DMS153 (cell line): ENCODE measurements at places on chromosomes 1 and 21.

DNA sequence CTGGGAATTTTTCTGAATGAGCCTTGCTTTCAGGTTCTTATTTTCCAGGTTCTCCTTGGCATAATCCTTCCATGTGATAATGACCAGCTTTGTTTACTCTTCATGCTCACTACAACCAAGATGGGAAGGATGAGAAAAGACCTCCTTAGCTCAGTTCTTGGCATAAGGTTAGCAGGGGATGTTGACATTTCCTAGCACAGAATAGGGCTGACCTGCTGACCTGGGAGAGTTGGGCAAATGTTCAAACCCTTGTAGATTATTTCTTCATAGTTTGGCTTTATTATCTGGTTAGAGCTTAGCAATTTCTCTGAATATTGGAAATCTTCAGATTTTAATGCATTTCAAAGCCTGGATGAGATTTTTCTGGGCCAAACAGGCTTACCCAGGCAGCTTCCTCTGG, 23.6 kb upstream of the SYT6 start:
- no peak for DNase-seq

GRCh38 chr1:184838504-184838951, 83.9 kb upstream of the EDEM3 start:
- no peak for DNase-seq

DNA sequence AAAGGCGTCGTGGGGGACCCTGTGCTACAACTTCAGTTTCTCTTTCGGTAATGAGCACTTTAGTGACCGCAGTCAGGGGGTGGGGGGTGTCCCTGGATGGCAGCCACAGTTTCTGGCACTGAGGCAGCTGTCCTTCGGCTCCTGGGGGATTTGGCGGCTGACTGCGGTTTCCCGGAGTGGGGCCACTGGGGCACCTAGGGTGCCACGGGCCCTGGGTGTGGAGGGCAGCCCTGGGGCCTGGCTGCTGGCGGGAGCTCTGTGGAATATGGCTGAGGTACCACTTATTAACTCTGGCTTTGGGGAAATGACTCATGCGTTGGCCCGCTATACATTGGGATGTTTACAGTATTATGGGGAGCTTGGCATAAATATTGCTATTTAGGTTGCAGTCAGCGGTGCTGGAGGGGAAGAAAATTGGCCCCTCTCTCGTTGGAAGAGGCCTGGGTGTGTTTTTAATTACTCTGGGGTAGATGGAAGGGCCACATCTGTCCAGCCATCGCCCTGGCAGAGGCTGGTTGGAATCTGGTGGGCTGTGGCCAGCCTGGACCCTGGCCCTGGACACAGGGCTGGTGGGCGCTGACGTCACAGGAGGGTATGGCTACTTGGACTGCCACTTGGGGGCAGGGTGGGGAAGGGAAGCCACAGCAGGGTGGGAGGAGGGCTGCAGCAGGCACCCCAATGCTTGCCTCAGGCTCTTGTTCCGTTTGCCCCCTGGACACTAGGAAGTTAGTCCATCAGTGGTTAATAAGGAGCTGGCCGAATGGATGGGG, 2.0 kb downstream of the EPHB2 start:
- DNase-seq = no peak

GRCh38 chr1:14320986-14321385, 277.5 kb upstream of the KAZN start:
- no peak for DNase-seq

DNA sequence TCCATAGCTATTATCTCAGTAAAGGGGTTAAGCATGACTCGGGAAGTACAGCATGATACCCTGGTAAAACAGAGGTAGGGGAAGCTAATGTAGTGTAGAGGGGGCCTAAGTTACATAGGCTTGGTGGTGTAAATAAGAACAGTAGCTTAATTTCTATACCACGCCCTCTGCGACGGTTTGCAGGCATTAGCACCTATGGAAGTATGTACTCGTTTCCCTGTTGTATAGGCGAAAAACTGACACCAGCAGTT, 470 bp upstream of the NAXE start:
- DNase-seq = no peak

DNA sequence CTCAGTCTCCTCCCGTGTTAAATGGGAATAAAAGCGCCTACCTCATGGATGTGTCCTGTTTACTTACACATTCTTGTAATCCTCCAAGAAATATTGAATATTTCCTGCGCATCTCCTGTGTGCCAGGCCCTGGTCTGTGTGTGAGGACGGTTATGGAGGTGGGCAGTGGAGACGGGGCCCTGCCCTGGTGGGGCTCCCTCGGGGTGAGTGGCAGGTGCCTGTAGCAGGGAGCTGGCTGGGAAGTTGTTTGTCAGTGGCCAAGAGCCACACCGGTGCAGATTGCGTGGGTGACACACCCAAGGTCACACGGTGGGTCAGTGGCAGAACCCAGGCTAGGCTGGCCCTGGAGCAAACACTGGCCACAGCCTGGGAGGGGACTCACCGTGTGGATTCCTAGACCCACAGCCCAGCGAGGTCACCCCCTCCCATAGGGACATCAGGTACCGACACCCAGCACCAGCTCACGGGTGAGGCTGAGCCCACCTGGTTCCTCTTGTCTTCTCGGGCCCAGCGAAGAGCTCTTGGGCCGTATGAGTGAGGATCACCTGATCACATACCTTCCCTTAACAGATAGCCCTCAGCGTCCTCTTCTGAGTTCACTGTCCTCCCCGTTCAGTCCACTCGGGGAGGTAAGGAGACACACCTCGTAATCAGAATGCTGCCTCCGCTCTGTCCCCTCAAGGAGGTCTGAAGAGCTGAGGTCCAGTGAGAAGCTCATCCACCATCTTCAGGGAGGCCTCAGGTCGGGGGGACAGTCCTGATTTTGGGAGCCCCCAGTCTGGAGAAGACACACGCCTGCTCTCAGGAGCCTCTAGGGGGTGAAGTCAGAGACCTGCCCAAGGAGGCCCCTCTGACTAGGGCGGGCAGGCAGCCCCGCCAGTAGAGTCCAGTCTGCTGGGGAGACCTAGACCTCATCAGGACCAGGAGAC, 349.6 kb downstream of the MATN1 start:
- DNase-seq = no peak

DNA sequence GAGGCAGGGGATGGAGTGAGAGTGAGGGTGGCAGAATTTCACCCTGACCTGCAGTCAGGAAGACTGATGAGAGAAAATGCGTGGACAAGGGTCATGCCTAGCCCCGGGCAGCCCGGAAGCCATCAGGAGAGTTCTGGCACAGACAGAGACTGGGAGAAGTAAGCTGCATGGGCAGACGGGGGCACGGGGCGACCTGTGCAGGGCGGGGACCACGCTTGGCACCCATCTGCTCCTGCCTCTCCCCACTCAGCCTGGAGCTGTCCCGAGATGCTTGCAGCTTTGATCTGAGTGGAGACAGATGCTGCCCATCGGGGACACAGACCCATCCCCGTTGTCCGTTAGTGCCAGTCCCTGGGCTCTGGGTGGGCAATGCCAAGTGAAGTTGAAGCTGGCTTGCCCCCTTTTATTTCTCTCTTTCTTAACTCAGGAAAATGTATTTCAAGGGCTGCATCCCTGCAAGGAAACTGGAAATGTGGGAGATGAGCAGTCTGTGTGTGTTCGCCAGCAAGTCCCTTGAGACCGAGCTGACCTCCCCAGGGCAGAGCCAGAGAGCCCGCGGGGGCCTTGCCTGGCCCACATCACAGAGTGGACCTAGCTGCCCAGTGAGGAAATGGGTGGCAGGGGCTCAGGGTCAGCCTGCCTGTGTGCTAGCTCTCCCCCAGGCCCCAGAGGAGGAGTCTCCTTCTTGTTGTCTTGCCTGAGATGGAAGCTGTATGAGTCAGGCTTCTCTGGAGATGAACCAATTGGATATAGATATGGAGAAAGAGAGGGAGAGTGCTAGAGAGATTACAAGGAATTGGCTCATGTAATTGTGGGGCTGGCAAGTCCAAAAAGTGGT, 121.3 kb upstream of the C1orf174 start:
- no peak for DNase-seq

- no peak for DNase-seq
These were observed 3.3 kb upstream of the LSM10 start for GRCh38 chr1:36400825-36401601.

GRCh38 chr1:241717975-241718374, 65.9 kb downstream of the WDR64 start:
- peak; percentile 73 for DNase-seq

- DNase-seq = peak; percentile 62
These were observed 58.4 kb upstream of the CACNA1E start for GRCh38 chr1:181424786-181425403.

DNA sequence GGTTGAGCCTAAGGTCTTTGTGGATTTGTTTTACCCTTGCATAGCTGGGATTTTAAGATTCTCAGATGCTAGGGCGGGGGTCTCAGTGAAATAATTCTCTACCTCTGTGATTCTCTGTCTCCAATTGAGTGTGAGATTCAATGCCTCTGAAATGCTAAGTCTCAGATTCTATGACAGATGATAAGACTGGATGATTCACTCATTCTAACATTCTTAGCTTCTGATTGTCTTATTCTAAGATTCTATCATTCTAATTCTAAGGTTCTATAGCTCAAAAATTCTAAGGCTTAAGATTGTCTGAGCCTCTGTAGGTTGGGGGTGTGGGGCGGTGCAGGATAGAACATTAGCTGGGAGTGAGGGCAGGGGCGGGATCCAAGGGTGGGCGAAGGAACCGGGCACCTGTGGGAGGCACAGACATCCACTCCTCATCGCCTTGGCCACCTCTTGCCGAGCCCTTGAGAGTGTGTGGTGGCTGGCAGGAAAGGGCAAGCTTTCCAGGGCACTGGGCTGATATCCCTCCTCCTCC, 29.5 kb downstream of the ADGRB2 start:
- DNase-seq = no peak

DNA sequence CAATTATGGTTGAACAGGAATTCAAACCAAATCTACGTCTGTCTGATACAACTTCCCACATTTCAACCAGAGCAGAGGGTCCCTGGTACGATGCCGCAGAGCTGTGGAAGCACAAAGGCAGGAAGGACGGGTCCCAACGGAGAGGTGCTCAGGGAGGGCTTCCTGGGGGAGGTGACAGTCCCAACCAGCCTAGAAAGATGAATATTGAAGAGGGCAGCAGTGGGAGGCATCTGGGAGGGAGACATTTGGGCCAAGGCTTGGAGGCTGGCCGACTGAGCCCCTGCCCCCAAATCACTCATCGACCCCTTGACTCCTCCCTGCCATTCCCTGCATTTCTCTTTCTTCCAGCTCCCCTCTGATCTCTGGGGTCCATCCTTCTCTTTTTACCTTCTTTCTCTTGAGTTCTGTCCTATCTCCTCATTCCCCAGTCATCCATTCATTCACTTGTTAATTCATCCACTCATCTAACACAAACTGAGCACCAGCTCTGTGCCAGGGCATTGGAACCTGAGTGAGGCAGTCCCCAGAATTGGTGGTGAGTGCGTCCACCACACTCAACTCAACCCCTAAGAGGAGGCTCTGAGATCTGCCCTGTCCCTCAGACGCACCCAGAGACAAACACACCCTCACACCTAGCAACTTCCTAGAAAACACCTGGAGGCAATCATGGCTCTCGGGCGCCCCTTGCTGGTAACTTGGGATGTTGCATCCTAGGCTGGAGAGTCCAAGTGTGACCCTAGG, 13.2 kb upstream of the CELA3B start:
- DNase-seq = peak; percentile 37

DNA sequence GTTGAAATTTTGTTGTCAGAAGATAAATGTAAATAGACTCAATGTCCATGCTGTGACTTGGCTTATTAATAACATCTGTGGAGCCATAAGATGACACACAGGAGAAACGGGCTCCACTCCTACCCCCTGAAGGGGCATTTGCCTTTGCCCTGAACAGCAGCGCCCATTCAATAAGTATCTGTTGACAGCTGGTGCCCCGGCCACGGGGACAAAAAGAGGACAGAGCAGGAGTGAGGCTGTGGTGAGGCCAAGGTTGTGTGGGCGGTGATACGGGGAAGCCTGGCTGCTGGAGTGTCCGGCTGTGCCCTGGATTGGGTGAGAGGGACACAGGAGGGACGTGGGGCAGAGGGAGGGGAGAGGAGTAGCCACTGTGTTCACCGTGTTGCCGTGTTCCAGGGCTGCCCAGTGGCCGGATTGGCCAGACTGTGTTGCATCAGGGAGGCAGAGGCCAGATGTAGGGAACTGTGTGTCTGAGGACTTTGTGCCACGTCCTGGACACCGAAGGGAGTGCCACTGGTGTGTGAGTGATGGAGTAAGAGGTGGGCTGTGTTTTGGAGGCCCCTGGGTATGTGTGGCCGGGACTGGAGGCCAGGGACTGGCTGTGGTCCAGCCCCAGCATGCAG, 15.1 kb downstream of the PRMT2 start:
- DNase-seq = no peak

- DNase-seq = peak; percentile 34
These were observed 90.5 kb downstream of the EDEM3 start for GRCh38 chr1:184664042-184664660.

DNA sequence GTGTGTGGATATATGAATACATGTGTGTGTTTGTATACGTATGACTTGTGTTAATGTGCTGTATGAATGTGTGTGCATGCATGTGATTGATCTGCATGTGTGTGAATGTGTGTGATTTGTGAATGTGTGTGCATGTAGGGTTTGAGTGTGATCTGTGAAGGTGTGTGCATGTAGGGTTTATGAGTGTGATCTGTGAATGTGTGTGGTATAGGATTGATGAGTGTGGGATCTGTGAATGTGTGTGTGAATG, 88.2 kb downstream of the STUM start:
- no peak for DNase-seq

- no peak for DNase-seq
These were observed 178.0 kb upstream of the IVNS1ABP start for GRCh38 chr1:185495007-185495406.

DNA sequence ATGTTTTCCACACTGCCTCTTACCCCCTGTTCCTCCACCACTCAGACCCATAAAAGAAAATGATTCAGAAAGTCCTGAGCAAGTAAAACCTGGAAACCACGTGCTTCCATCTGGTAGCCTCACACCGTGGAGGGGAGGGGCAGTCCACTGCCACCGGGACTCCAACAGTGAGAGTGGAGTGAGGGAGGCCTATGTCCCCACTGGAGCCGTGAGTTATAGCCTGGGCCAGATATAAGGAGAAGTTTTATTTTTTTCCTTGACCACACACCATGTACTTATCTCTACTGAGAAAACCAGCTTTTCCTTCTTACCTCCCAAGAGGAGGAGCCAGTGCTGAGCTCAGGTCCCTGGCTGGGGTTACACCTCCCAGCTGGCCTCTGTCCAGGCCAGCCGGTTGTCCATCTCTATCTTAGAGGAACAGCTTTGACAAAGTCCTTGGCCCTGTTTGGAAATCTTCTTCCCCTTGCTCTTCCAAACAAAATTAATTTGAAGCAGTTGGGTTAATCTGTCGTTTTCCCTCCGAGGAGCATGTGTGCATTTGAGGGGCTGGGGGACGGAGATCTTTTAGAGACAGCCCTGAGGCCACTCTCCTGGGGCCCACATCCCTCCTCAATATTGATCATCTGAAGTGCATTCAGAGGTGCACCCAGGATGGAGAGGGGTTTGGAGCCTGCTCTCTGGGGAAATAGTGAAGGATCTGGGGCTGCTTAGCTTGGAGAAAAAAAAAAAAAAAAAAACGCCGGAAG, 49.1 kb upstream of the SERBP1 start:
- no peak for DNase-seq

- peak; percentile 67 for DNase-seq
These were observed 519 bp downstream of the ZNF496 start for GRCh38 chr1:247331172-247331524.
